ENCODE measurements at places on chromosomes 12 and 14. TPM values are rescaled to one million over a fixed set of nuclear protein-coding genes. Genes with fewer than 3 reads are reported as not detected.

- DNase-seq, result no peak
- H3K4me1 ChIP-seq, result no peaks in the 10 kb centered on the region
- no peak overlapping the region for H3K4me3 ChIP-seq
- no peak overlapping the region for H3K27ac ChIP-seq
These were observed 91.8 kb upstream of the TMEM260 start for GRCh38 chr14:56487761-56488160.

DNA sequence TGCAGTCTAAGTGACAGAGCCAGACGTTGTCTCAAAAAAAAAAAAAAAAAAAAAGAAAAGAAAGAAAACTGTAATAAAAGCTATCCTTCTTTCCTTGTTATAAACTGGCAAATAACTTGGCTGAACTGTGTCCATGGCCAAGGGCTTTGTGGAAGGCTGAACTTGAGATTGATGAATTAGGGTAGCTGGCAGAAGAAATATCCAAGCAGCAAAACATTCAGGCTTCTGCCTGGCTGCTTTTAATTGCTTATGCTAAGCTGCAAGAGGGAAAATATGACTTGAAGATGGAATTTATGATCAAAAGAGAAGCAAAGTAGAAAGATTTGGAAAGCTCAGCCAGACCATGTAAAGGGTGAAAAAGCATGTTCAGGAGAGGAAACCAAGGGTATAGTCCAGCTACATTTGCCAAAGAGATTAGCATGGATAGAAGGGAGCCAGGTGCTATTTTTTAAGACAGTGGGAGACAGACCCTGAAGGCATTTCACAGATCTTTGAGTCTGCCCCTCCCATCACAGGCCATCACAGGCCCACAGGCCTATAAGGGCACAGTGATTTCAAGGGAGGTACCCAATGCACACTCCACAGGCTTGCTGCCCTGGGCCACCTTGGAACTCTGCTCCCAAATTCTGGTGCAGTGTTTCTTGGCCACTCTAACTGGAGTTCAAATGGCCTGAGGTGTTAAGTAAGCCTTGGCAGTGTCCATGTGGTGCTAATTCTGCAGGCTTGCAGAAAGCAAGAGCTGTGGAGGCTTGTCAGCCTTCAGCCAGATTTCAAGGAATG lies 226.0 kb downstream of the AEBP2 start:
- H3K4me3 ChIP-seq, result no peak overlapping the region
- H3K27me3 ChIP-seq, result no peaks in the 10 kb centered on the region
- H3K36me3 ChIP-seq, result no peaks in the 10 kb centered on the region
- no peaks in the 10 kb centered on the region for H3K4me1 ChIP-seq

DNA sequence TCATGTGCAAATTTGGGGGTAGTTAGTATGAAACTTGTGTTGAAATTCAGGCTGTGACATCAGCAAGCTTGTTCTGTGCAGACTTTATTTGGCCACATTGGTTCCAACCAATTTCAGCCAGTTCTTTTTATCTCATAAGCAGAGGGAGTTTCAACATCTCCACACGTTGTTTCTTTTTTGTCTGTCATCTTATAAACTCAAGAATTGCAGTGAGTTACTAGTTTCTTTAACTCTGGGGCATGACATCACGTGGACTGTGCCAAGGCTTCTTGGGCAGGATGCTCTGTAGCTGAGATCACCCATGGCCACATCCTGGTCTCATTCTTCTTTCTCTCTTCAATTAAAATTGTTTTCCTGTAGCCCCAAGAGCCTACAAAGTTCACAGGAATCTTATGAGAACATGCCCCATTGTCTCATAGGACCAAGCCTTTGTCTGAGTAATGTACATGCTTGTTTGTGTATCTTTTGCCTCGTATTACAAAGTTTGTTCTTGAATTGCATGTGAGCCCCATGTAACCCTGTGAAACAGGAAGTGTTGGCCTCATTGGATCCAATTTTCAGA lies 982.0 kb upstream of the TMEM132C start:
- H3K4me3 ChIP-seq, result no peak overlapping the region
- peaks cover 25% of the 10 kb centered on the region for H3K27me3 ChIP-seq
- no peaks in the 10 kb centered on the region for H3K36me3 ChIP-seq
- no peak for DNase-seq
- H3K4me1 ChIP-seq, result no peaks in the 10 kb centered on the region

GRCh38 chr14:96710060-96710666 lies 87.0 kb upstream of the VRK1 start:
- H3K27ac ChIP-seq, result no peak overlapping the region
- DNase-seq, result no peak
- H3K4me3 ChIP-seq, result no peak overlapping the region
- H3K36me3 ChIP-seq, result no peaks in the 10 kb centered on the region
- H3K27me3 ChIP-seq, result no peaks in the 10 kb centered on the region
- no peaks in the 10 kb centered on the region for H3K4me1 ChIP-seq

The RNASE3 gene
- not detected for total RNA-seq

- peaks cover 6% of the 10 kb centered on the region for H3K4me1 ChIP-seq
- H3K27ac ChIP-seq, result no peak overlapping the region
- no peaks in the 10 kb centered on the region for H3K36me3 ChIP-seq
- DNase-seq, result no peak
- H3K4me3 ChIP-seq, result no peak overlapping the region
These were observed 91.4 kb upstream of the CPM start for GRCh38 chr12:69024413-69024812.

- no peak for DNase-seq
- peaks cover 19% of the 10 kb centered on the region for H3K36me3 ChIP-seq
- H3K27ac ChIP-seq, result peak overlapping the region; percentile 35
- peak overlapping the region; percentile 38 for H3K4me3 ChIP-seq
- peaks cover 28% of the 10 kb centered on the region for H3K4me1 ChIP-seq
These were observed 14.3 kb upstream of the ZFP36L1 start for GRCh38 chr14:68807148-68807600.

GRCh38 chr12:57474862-57475261 lies 4.8 kb downstream of the ARHGAP9 start:
- no peak for DNase-seq
- peaks cover 4% of the 10 kb centered on the region for H3K4me1 ChIP-seq
- no peak overlapping the region for H3K4me3 ChIP-seq
- H3K27me3 ChIP-seq, result peaks cover 94% of the 10 kb centered on the region
- no peak overlapping the region for H3K27ac ChIP-seq
- no peaks in the 10 kb centered on the region for H3K36me3 ChIP-seq

- no peak overlapping the region for H3K27ac ChIP-seq
- no peak overlapping the region for H3K4me3 ChIP-seq
- no peaks in the 10 kb centered on the region for H3K36me3 ChIP-seq
- H3K27me3 ChIP-seq, result peaks cover 2% of the 10 kb centered on the region
These were observed 83.9 kb upstream of the EIF5 start for GRCh38 chr14:103250181-103250580.

The PZP gene
- total RNA-seq, result not detected

GRCh38 chr12:121252712-121253345 lies 42.9 kb downstream of the P2RX4 start:
- no peak for DNase-seq
- no peaks in the 10 kb centered on the region for H3K4me1 ChIP-seq
- H3K27ac ChIP-seq, result no peak overlapping the region
- peaks cover 25% of the 10 kb centered on the region for H3K36me3 ChIP-seq
- no peak overlapping the region for H3K4me3 ChIP-seq
- H3K27me3 ChIP-seq, result no peaks in the 10 kb centered on the region

- H3K36me3 ChIP-seq, result no peaks in the 10 kb centered on the region
- no peak overlapping the region for H3K27ac ChIP-seq
- no peaks in the 10 kb centered on the region for H3K4me1 ChIP-seq
- DNase-seq, result no peak
These were observed 103.7 kb downstream of the TBX3 start for GRCh38 chr12:114580306-114580705.

- DNase-seq, result no peak
- H3K36me3 ChIP-seq, result no peaks in the 10 kb centered on the region
- H3K27ac ChIP-seq, result no peak overlapping the region
- no peak overlapping the region for H3K4me3 ChIP-seq
- H3K27me3 ChIP-seq, result peaks cover 41% of the 10 kb centered on the region
These were observed 13.9 kb downstream of the KRT7 start for GRCh38 chr12:52246720-52247621.

DNA sequence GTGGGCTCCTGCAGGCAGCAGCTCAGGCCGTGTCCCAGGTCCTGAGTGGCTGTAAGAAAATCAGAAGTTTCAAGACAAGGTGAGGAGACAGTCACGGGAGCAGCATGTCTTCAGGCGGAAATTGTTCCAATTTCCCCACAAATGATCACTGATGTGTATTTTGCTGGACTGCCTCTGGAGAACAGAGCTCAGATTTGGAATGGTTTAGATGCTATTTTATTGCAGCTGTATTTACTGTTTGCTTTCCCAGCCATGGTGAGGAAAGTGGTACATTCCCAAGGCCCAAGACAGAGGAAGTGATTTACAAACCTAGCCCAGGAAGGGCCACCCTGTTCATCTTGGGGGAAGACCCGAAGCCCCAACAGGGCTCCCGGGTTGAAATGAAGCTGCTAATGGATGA lies 195.6 kb downstream of the CHST11 start:
- peaks cover 2% of the 10 kb centered on the region for H3K36me3 ChIP-seq
- H3K4me1 ChIP-seq, result peaks cover 46% of the 10 kb centered on the region
- H3K27me3 ChIP-seq, result peaks cover 4% of the 10 kb centered on the region
- H3K27ac ChIP-seq, result no peak overlapping the region
- no peak for DNase-seq

- H3K4me3 ChIP-seq, result no peak overlapping the region
- H3K27me3 ChIP-seq, result peaks cover 40% of the 10 kb centered on the region
- no peak for DNase-seq
- H3K4me1 ChIP-seq, result peaks cover 14% of the 10 kb centered on the region
These were observed 40.5 kb downstream of the JAG2 start for GRCh38 chr14:105128059-105128458.

GRCh38 chr14:104689109-104689880 lies at the start of gene INF2:
Gene INF2 (plus strand): TSS chr14:104689618. CDS start chr14:104701366, 11,748 bp downstream.
- no peak within 1 kb of the TSS for H3K27ac ChIP-seq
- no peaks in the 10 kb centered on the region for H3K27me3 ChIP-seq

The IFI27 gene
- total RNA-seq, result 9.5 TPM

GRCh38 chr14:59284059-59284458 lies 95.6 kb downstream of the DAAM1 start:
- no peaks in the 10 kb centered on the region for H3K27me3 ChIP-seq
- no peak overlapping the region for H3K4me3 ChIP-seq
- DNase-seq, result no peak

- H3K27ac ChIP-seq, result peak overlapping the region; percentile 95
- H3K36me3 ChIP-seq, result peaks cover 16% of the 10 kb centered on the region
- DNase-seq, result no peak
- peak overlapping the region; percentile 98 for H3K4me3 ChIP-seq
- H3K4me1 ChIP-seq, result peaks cover 13% of the 10 kb centered on the region
These were observed 663 bp downstream of the WASHC3 start for GRCh38 chr12:102061096-102061559.

- DNase-seq, result no peak
- H3K36me3 ChIP-seq, result no peaks in the 10 kb centered on the region
- no peaks in the 10 kb centered on the region for H3K27me3 ChIP-seq
- peaks cover 3% of the 10 kb centered on the region for H3K4me1 ChIP-seq
- no peak overlapping the region for H3K4me3 ChIP-seq
These were observed 69.2 kb upstream of the ARID2 start for GRCh38 chr12:45660330-45660729.

DNA sequence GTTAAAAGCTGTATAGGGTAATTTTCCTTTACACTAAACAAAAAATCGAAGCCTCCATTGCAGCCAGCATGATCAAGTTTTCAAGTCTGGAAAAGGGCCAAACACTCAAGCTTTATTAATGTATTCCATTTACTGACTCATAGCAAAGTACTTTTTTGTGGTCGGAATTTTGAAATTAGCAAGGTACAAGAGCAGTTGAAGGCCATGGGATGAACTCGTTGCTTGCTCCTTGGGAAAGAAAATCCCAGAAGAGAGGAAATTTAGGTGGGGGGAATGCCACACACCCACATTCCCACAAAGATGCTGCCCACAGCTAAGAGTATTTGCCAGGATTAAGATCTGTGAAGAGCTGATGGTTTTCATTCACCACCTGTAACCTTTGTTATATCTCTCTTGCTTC lies 333.7 kb downstream of the EGLN3 start:
- no peak for DNase-seq
- H3K4me3 ChIP-seq, result no peak overlapping the region
- peaks cover 11% of the 10 kb centered on the region for H3K4me1 ChIP-seq
- H3K27me3 ChIP-seq, result no peaks in the 10 kb centered on the region
- no peaks in the 10 kb centered on the region for H3K36me3 ChIP-seq
- H3K27ac ChIP-seq, result no peak overlapping the region

DNA sequence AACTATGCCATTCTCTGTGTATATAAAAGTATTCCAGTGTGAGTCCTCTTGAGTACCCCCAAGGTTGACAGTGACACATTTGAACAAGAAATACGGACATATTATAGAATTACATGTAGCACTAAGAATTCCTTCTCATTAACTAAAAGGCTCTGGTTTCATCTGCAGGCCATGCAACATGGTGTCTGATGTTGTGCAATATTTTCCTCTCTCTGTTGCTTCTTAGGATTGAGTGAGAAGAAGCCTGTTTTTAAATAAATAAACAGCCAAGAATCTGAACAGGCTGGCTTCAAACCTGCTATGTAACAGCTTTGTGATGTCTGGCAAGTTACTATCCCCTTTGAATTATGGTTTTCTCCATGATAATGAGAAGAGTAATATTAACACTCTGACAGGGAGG lies 22.2 kb upstream of the CCER1 start:
- H3K27ac ChIP-seq, result no peak overlapping the region
- no peaks in the 10 kb centered on the region for H3K27me3 ChIP-seq
- no peaks in the 10 kb centered on the region for H3K36me3 ChIP-seq
- H3K4me1 ChIP-seq, result peaks cover 12% of the 10 kb centered on the region
- no peak overlapping the region for H3K4me3 ChIP-seq

DNA sequence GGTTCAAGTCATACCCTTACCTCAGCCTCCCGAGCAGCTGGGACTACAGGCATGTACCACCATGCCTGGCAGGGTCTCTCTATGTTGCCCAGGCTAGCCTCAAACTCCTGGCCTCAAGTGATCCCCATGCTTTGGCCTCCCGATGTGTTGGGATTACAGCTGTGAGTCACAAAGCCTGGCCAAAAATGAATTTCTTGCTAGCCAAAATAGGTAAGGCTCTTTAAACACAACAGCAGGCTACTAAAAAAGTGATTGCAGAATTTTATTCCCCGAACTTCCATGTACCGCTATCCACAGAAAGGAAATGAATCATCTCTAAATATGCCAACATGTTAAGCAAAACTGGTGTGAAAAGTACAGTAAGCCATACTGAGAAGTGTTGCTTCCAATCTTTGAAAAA lies 50.6 kb downstream of the WDHD1 start:
- H3K36me3 ChIP-seq, result peaks cover 12% of the 10 kb centered on the region
- H3K27ac ChIP-seq, result no peak overlapping the region
- H3K4me3 ChIP-seq, result no peak overlapping the region
- H3K4me1 ChIP-seq, result no peaks in the 10 kb centered on the region

- no peak overlapping the region for H3K27ac ChIP-seq
- H3K4me3 ChIP-seq, result no peak overlapping the region
- H3K4me1 ChIP-seq, result peaks cover 34% of the 10 kb centered on the region
These were observed 21.3 kb downstream of the TSPAN9 start for GRCh38 chr12:3098436-3098835.

GRCh38 chr14:100386121-100386520 lies 63.0 kb downstream of the SLC25A47 start:
- DNase-seq, result no peak
- no peaks in the 10 kb centered on the region for H3K27me3 ChIP-seq
- H3K4me1 ChIP-seq, result peaks cover 43% of the 10 kb centered on the region
- H3K4me3 ChIP-seq, result no peak overlapping the region
- H3K27ac ChIP-seq, result no peak overlapping the region

GRCh38 chr12:101018540-101018939 lies 191.5 kb downstream of the SLC5A8 start:
- no peaks in the 10 kb centered on the region for H3K36me3 ChIP-seq
- H3K4me3 ChIP-seq, result no peak overlapping the region
- no peak overlapping the region for H3K27ac ChIP-seq
